Activated CD4-positive, alpha-beta T cell treated with anti-CD3 and anti-CD28 coated beads for 4 hours (primary cell): ENCODE measurements at places on chromosomes 3 and 15.

GRCh38 chr3:188830893-188831292, 340.9 kb upstream of the TPRG1 start:
- DNase-seq: no peak

- DNase-seq: no peak
These were observed 268.6 kb downstream of the RORA start for GRCh38 chr15:60960517-60960916.

DNA sequence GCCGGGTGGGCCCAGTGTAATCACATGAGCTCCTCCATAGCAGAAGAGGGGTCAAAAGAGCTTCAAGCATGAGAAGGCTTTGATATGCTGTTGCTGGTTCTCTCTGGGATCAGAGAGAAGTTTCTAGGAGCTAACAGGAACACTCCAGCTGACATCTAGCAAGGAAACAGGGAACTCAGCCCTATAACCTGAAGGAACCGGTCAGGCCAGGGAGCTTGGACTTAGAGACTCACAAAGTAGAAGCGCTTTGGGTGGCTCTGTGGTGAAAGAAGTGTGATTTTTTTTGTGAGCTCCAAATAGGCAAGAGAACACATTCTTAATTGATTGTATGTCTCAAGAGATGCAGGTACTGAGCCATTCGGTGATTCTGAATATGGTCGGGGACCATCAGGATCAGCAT, 26.2 kb upstream of the EPHB1 start:
- DNase-seq: no peak

- no peak for DNase-seq
These were observed 166.0 kb upstream of the EIF1B start for GRCh38 chr3:40143283-40144090.

DNA sequence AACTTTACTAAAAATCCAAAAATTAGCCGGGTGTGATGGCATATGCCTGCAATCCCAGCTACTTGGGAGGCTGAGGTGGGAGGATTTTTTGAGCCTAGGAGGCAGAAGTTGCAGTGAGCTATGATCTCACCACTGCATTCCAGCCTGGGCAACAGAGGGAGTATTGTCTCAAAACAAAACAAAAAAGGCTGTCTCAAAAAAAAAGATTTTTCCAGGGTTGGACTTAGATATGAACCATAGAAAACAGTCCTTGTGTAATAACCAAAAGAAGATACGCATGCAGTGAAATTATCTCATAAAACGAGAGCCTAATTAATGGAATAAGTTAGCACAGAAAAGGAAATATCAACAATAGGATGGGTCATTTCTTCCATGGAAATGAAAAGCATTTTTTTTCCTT, 320.4 kb upstream of the RASGRP1 start:
- DNase-seq: no peak
